NCI-H345 (cell line): ENCODE measurements at places on chromosomes 16 and 17.
A peak's percentile ranks its signal among the peaks of the same experiment; 100 is the strongest.

DNA sequence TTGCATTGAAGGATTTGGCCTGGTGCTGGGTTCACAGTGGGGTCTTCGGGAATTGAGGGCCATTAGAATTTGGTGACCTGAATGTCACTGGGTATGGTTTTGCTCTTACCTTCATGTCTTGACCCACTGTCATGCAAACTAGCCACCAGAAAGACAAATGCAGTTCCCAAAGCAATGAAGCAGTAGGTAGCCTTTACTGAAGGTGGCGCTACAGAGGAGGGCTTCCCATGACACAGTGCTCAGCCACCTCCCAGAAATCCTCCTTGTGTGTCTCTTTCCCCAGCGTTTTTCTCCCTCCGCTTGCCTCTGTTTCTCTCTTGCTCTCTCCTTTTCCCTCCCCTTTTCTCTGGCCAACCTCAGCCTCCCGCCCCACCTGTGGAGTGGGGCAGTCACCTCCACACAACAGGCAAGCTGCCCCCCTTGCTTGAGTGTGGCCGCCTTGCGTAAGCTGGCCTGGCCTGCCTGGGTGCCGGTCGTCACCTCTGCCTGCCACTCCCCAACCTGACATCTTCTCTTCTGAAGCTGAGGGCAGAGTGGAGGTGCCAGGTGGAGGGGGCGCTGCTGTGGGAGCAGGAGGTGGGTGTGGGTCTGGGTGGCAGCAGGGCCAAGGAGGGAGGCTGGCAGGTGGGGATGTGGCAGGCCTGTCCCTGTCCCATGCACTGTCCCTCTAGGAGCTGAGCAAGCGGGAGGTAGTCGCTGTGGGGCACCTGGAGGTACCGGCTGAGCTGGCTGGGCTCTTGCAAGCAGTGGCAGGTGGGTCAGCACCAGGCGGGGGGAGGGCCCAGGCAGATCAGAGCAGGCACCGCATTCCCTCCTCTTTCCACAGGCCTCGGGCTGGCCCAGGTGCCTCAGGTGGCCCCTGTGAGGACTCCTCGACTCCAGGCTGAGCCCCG, 34.7 kb downstream of the MYO15A start:
- DNase-seq = no peak

- peak; percentile 12 for DNase-seq
These were observed 104.3 kb upstream of the DNAH9 start for GRCh38 chr17:11493936-11494335.

GRCh38 chr16:46922239-46922638, 38.1 kb downstream of the GPT2 start:
- no peak for DNase-seq

GRCh38 chr16:56451753-56452689, 667 bp downstream of the OGFOD1 start:
- DNase-seq = no peak

- no peak for DNase-seq
These were observed 107.4 kb upstream of the ANKFN1 start for GRCh38 chr17:56045872-56046271.

DNA sequence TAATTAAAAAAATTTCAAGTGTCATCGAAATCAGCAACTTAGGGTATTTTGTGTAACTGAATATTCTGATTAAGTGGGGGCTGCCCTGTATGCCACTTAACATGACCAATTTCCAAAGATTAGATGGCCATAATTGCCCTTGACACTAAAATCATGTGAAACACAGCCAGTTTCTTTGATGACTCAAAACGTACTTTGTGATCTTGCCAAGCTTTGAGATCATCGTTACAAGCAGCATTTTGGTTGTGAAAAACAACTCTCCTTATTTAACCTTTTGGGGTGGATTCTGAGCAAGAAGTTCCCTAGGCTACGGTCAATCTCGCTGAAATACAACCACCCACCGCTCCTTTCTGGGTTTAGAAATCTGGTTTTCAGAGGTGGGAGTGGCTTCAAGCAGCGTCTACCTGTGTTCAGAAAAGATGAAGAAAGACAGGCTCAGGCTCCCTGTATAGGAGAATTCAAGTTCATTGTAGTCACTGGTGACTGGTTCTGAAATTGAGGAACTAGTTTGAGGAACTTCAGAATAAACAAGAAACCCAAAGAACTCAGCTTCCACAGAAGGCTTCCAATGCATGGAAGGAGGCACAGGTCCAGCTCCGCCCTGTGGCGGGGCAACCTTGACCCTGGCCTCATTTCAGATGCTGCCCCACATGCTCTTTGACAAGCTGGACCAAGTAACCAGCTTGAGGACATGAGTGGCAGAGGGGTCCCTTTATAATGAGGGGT, 9.4 kb downstream of the MAP3K14 start:
- no peak for DNase-seq

GRCh38 chr16:24850289-24850938, 4.7 kb downstream of the SLC5A11 start:
- no peak for DNase-seq

DNA sequence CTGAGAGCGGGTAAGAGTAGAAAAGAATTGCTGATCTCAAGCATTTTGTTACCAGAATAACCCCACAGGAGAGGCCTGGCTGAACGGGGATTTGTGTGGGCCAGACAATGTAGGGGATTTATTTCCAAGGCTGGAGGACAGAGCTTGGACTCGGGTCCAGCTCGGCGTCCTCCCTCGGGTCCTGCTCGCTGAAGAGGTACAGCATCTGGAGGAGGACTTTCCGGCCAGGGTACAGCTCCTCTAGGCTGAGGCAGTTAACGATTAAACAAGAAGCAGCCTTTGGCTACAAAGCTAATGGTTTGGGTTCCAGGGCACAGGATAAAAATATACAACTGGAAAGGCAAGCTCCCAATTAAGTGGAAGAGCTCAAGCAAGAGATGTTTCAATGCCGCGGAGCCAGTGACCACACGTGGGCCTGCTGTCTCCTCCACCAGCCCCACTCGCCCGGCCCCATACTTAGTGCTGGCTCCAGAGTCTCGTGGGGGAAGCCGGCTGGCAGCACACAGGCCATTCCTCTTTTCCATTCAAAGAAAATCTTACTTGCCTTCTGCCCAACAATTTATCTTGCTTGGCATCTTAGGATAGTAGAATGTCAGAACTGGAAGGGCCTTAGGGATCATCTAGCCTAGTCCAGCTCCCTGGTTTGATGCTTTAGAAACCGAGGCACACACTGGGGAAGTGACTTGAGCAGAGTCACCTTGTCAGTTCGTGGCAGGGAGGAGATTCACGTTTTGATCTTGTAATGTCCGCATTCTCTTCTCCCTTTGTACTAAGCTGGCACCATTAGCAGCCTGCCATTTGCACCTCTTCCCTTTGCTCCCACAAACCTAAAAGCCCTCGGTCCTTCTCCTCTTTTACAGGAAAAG, 85.9 kb upstream of the TBX2 start:
- DNase-seq = no peak

- no peak for DNase-seq
These were observed 555.4 kb upstream of the EEF2KMT start for GRCh38 chr16:5653041-5653440.

GRCh38 chr17:51322390-51323029, 62.2 kb downstream of the UTP18 start:
- DNase-seq = no peak

DNA sequence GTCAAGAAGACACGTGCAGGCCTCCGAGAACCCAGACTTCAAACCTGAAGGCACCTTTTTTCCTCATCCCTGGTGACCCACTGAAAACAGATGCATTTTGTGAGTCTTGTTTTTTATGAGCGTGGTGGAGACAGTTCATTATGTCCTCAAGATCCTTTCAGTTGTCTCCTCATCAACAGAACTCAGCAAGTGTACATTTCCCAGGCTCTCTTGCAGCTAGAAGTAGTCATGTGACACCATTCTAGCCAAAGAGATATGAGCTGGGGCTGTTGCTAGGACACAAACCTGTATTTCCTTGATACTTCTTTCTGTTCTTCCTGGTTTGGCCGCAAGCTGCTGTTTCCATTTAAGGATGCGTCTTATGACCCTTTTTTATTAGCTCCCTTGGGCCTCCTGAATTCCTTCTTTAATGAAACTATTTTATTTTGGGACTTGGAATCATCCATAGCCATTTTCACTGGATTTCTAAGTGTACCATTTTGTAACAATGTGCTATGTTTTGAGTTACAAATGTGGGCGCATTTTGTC, 135.7 kb upstream of the FOXF1 start:
- DNase-seq = no peak

DNA sequence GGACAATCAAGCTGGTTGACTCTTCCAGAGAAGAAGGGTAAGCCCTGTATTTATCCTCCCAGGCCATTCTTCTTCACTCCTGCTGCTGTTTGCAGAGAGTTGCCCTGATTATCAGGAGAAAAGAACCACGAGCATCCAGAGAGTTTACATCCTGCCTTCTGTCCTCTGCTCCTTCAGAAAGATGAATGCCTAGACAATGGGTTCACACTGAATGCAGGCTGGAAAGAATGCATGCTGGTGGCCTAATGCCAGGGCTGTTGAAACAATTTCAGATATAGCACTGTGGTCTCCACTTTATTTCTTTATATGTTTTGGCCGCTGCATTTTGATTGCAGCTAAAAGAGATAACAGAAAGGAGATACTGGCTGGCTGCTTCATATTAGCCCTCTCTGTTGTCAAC, 21.2 kb upstream of the HAS3 start:
- DNase-seq = no peak

- no peak for DNase-seq
These were observed 333.1 kb downstream of the FOXL1 start for GRCh38 chr16:86911437-86911958.

GRCh38 chr16:2927010-2927646, 15.4 kb downstream of the FLYWCH1 start:
- peak; percentile 91 for DNase-seq

GRCh38 chr16:54288030-54288834, 1.6 kb upstream of the IRX3 start:
- no peak for DNase-seq

GRCh38 chr16:80997139-80997798, 9.4 kb downstream of the CMC2 start:
- DNase-seq = no peak

GRCh38 chr17:81996757-81997441, 19.5 kb downstream of the ASPSCR1 start:
- DNase-seq = no peak

DNA sequence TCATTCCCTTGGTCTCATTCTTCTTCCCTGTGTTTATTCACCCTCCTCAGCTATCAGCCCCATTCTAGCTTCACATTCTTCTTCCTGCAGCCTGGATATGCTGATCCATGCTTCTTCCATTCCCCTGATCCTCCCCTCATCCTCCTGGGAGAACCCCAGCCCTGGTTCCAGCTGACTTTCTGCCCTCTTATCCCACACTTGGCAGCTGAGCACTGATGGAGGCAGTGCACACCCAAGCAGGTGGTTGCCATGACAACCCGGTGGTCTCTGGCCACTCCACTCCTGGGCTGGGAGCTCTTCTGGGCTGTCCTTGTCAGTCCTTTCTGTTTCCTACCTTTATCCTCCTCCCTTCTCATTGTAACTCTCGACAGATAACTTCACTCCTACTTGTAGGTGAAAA, 16.7 kb upstream of the TUBG2 start:
- DNase-seq = no peak

GRCh38 chr16:81318711-81319110, 3.9 kb downstream of the GAN start:
- DNase-seq = no peak

DNA sequence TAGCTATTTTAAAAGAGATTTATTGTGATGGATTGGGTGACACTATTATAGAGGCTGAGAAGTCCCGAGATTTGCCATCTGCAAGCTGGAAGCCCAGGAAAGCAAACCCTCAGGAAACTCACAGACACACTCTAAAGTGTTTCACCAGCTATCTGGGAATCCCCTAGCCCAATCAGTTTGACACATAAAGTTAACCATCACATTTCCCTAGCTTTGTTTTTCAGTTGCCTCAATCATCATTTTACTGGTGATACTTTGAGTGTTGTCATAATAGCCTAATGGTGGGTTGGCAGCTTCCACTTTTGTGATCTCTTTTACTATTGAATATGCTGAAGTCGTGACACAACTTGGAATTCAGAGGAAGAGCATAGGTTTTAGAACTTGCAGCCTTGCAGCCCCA, 1.8 kb downstream of the SGF29 start:
- no peak for DNase-seq

- DNase-seq = no peak
These were observed 990.4 kb downstream of the CDH11 start for GRCh38 chr16:64131423-64131822.

GRCh38 chr16:72983728-72984350, 64.1 kb downstream of the ZFHX3 start:
- no peak for DNase-seq

- DNase-seq = no peak
These were observed 68.5 kb downstream of the RPA1 start for GRCh38 chr17:1898332-1898731.

DNA sequence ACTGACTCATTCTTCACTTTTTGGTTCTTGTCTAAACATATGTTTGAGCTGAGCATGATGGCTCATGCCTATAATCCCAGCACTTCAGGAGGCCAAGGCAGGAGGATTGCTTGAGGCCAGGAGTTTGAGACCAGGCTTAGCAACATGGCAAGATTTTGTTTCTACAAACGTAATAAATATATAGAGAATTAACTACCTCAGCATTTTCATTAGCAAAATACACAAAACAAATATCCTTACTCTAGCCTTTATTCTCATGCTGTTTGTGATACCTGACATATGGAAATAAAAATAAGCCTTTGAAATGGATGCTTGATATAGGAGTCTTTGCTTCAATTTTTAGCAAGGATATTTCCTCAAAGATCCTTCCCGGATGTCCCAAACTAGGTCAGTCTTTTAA, 132.8 kb downstream of the ABCC1 start:
- no peak for DNase-seq

DNA sequence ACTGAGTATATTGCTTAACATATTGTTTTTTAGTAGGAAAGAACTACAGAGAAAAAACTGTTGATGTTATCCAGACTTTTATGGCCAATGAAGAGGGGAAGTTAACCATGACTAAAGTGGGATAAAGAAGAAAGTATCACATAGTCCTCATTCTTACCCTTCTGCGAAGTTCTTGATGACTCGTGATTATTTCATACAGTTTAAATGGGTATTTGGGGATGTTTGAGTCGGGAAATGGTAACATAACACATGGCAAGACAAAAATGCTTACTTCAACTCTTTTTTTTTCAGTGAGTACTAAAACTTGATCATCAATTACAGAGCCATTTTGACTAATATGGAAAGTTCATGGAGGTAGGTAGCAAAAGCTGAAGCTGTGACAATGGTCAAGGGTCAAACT, 4.9 kb downstream of the POLG2 start:
- no peak for DNase-seq

- DNase-seq = no peak
These were observed 97.9 kb downstream of the ADCY9 start for GRCh38 chr16:4018391-4018790.

GRCh38 chr17:58204796-58205195, 12.3 kb downstream of the EPX start:
- no peak for DNase-seq
